Fibroblast of skin of left biceps (primary cell): ENCODE measurements at places on chromosomes 12 and 14.

- no peak for DNase-seq
These were observed 121.2 kb downstream of the GPR135 start for GRCh38 chr14:59344016-59344415.

DNA sequence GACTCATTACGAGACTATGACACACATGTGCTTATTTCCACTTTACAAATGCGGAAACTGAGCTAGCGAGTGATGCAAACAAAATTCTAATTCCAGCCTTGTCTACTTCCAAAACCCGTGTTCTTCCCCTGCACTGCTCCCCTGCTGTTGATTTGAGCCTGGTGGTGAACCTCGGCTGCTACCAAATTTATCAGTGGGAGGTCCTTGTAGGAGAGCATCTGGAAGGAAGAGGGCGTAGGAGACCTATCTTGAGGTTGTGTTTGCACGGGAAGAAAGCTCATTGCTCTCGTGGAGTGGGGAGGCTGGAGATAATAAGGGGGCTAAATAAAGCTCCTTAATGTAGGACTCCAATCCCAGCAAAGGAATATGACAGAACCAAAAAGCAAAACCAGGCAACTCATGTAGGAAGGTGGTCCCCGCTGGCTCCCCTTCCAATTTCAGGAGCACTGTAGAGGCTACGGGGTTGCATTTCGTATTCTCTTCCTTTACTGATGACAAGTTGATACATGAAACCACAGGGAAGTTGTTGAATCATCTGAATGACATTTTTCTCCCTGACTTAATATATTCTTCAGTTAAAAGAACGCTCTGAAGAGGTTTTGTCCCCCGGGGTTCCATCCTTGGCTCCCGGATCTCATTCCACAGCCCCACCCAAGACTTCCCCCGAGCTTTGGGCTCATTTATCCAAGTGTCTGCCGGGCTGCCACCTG, 52.6 kb downstream of the FZD10 start:
- no peak for DNase-seq

DNA sequence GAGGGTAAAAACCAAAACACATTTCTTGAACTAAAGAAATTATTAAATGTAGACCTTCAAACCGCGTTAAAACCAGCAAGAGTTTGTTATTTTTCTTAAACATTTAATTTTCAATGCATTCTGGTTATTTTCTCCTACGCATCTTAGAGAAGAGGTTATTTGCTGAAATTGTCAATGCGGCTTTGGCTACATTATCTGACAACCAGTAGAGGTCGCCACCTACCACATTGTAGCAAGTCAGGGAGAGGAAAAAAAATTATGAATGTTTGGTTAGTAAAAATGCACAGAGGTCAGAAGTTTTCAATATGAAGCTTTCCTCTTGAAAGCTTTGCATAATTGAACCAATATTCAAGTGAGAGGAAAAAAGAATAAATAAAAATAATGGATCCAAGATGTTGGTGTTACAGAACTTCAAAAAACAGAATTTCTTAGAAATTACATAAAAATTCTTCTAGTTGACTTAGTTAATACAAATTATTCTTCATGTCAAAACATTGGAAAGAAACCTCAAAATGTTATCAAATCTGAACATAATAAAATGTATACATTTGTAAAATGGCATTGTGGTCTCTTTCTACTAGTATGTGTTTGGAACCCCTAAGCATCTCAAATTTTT, 159.4 kb upstream of the TMTC2 start:
- DNase-seq = peak; percentile 25

- no peak for DNase-seq
These were observed 34.9 kb upstream of the DDHD1 start for GRCh38 chr14:53187921-53188463.

DNA sequence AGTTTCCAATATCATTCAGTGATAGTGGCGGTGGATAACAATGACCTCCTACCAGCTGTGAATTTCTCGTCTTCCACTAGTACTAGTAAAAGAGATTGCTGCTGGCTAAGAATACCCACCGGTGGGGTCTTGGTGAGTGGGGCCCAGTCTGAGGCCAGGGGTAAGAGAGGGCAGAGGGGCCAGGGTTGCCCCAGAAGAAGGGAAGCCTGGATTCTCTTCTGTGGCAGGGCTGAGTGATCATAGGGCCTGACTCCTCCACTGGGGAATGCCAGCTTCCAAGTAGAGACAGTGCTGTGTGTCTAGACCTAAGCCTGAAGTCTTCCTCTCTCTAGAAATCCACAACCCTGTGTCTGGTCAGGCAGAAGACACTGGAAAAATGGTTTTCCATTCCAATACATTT, 5.8 kb upstream of the TMEM63C start:
- no peak for DNase-seq

- DNase-seq = no peak
These were observed 52.9 kb upstream of the BCL2L14 start for GRCh38 chr12:12017798-12018197.
